AG04449 (cell line): ENCODE measurements at places on chromosomes 6 and 20.

GRCh38 chr6:38012573-38012972 lies 193.0 kb downstream of the ZFAND3 start:
- DNase-seq, result no peak

DNA sequence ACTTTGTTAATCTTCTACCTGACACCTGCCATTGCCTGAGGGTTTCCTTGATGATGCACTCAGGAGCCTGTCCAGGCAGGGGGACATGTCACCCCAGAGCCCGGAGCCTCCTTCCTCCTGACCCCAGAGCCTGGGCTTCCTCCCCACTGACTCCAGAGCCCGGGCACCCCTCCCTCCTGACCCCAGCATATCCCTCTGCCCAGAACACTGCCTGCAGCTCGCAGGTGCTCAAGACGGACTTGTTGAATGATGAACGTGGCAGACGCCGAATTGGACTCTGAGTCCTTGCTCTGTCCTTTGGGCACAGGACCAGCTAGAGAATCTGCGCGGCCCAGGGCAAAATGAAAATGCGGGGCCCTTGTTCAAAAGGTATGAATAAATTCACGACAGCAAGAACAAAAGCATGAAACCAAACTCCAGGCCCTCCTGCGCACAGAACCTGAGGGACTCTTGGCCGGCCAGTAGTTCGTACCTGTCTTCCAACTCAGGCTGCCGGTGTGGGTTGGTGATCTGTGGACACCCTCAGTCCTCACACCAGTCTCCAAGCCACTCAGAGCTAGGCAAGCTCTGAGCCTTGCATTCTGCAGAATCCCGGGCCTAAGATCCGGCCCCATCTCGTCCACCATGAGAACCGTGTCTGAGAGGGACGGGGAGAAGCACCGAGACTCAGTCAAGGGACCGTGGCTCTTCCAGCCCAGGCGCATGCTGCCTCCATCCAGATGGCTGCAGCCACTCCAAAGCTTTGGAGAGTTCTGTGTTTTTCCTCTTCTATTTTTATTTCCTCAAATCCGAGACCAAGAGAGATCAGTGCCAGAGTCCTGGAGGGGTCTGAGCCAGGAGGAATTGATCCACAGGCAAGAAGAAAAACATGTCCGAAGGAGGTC lies 104.7 kb downstream of the BMP7 start:
- no peak for DNase-seq

- DNase-seq, result no peak
Observed at GRCh38 chr20:50546729-50547314, 36.6 kb downstream of the PTPN1 start.

- DNase-seq, result no peak
Observed at GRCh38 chr6:149961728-149962425, 1.9 kb upstream of the ULBP1 start.

- DNase-seq, result peak; percentile 73
Observed at GRCh38 chr6:75524322-75524972, 30.8 kb upstream of the FILIP1 start.

GRCh38 chr6:166595061-166595780 lies 8.7 kb upstream of the RAMACL start:
- DNase-seq, result peak; percentile 91

DNA sequence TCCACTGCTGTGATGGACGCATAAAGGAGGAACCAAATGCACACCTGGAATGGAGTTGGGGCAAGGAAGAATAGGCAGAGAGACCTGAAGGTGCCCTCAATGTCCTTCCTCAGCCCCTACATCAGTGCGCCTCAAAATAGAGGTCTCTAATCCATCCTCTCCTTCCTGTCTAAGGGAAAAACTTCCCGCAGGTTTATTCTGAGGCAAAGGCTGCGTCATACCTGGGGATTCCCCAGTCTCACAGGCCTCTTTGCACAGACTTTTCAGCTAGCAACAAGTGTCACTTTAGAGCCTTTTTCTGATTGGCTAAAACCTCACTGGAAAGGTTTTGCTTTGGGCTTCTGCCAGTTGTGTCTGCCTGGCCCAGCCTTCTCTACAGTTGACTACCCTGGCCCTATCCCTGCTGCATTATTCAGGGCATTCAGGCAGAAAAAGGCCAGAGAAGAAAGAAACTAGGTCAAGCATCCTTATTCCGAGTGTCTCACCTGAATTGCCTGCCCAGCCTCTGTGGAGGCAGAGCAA lies 1.8 kb upstream of the HLA-DQB1 start:
- no peak for DNase-seq
